ENCODE measurements at places on chromosomes 2 and 18.
A peak's percentile ranks its signal among the peaks of the same experiment; 100 is the strongest.

DNA sequence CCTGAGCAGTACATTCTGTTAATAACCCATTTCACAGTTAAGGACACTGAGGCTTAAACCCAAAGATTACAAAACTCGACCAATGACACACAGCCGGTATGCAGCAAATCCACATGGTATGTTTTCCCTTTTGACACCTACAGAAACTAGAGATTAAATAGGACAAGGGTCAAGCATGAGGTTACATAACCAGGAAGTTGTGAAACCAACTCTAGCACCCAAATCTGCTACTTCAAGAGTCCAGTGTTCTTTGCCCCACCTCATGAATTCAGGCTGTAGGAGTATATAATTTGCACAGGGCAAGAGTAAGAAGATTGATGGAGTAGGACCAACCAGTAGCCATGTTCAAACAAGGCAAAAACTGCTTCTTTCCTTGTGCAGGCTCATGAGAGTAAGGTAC is 249.8 kb downstream of the BCL11A start:
- no peak for DNase-seq

DNA sequence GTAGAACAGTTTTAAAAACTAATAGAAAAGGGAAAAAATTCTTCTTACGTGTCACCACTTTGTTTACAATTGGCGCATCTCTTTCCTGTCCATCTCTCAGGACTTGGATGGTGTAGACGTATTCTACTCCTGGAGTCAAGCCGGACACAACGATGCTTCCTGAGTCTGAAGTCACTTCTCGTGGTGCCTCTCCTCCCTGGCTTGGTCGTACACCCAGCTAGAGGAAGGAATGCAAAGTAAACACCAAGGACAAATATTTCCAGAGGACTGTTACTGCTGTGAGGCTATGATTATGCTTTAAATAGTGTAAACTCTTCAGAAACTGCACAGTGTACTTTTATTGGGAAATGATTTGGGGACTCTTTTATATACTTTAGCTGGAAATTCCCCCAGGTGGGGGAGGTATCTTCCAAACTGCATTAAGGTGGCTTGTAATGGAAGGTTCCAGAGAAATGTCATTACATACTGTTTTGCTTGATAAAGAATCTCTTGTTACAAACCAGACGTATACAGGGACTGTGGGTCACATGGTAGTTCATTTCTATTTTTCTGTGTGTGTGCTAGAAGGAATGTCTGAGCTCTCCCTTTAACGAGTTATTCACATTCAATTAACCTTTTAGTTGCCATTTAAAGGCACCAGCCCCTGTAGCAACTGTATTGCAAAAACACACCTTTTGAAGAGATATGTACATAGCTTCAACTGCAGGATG is 38.1 kb downstream of the FN1 start:
- no peak for DNase-seq

DNA sequence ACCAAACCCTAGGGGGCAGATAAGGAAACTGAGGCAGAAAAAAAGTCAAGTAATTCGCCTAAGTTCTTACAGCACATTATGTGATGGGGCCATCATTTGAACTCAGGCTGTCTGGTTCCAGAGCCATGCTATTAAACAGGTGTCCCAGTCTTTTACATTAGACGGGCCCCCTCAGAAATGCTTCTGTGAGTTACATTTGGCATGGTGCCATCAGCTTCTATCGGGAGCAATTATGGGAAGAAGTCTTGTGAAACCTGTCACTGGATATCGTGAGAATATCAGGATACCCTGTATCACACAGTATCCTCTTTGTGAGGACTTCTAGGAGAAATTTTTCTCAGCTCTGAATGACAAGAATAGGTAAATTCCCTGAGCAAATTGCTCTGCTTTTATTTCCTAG is 143.7 kb upstream of the NOSTRIN start:
- DNase-seq: no peak

GRCh38 chr2:111226876-111227700 is 106.4 kb downstream of the BCL2L11 start:
- DNase-seq: no peak

- no peak for DNase-seq
Observed at GRCh38 chr2:108613261-108614042, 79.2 kb downstream of the LIMS1 start.

DNA sequence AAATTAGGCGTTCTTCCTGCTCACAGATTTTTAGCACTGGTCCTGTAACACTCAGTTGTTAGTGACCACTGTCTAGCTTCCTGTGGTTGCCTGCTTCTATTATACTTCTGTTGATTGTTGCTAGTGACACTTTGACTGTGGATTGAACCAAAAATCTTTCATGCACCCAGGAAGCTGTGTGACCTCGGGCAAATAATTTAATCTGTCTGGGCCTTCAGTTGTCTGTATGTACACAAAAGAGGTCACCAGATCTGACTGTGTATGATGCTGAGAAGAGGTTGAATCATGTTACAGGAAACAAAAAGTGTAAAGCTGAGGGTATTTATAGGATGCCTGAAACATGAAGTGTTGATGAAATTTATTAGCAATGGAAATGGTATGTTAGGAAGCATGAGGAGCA is 12.7 kb downstream of the ICOS start:
- peak; percentile 38 for DNase-seq

DNA sequence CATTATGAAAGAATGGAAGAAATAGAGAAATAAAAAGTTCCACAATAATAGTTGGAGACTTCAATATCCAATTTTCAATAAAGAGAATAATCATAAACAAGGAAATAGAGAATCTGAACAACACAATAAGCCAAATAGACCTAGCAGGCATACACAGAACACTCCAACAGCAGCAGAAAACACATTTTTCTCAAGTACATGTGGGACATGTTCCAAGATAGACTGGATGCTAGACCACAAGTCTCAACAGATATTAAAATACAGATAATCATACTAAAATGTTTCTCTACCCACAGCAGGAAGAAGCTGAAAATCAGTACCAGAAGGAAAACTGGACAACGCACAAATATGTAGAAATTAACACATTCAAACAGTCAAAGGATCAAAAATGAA is 113.9 kb downstream of the USP34 start:
- no peak for DNase-seq

DNA sequence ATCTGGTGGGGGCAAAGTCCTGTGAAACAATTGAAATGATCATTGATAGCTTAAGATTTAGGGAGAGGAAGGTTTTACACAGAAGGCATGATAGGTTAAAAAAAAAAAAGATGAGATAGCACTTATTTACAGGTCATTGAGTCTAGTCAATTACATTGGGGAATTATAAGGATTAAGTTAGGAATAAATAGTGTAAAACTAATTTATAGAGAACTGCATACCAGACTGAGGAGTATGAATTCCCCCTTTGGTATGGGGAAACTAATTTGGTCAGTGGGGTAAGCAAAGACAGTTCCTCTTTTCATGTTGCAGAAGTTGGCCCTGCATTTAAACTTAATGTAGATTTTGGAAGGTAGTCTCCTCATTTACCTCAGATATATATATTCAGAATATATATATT is 10.8 kb downstream of the GLS start:
- no peak for DNase-seq

DNA sequence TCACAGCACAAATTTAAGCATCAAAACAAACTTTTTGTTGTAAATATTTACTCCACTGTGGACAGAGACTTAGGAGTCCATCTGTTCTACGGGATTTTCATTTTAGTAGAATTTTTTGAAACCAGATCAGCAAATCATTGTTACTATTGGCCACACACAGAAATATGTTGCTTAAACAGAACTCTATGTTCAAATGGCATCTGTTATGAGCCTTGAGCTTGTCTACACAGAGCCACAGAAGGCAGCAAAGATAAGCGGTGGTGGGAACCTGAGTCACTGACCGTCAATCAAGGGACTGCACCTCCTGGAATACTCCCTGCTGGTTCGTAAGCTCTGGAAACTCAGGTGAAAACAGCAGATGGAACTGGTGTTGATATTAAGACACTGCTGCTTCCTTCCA is 156.8 kb downstream of the TMEM200C start:
- no peak for DNase-seq

DNA sequence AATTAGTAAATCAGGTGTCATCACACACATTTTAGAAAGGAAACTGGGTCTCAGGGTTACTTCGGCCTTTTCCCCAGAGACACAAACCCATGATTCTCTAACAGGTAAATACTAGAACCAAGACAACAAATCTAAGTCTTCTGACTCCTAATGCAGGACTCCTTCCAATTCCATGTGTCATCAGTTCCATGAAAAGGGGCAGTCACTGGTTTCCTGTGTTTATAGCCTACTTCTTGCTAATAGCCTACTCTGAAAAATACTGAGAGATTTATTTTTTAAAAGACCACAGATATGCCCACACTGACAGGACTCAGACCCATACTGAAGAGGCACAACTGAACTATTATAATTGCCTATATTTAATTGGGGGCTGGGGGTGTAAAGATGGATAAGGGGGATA is 33.0 kb downstream of the RAB1A start:
- peak; percentile 6 for DNase-seq

DNA sequence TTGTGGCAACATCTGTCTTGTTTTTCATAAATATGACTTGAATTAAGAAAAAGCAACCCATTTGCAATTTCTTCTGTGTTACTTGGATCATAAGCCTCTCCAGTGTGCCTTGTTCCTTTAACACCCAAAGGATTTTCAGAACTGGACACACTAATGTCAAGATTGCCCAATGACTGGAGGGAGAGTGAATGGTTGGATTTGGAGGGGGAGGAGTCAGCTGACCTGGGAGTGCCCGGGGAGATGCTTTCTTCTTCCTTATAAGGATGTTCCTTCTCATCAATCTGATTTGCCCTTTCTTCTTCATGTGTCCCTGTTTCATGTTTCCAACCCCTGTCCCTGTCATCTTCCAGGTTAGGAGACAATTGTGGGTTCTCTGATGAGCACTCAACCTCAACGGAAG is 48.8 kb downstream of the ALPK2 start:
- DNase-seq: no peak

DNA sequence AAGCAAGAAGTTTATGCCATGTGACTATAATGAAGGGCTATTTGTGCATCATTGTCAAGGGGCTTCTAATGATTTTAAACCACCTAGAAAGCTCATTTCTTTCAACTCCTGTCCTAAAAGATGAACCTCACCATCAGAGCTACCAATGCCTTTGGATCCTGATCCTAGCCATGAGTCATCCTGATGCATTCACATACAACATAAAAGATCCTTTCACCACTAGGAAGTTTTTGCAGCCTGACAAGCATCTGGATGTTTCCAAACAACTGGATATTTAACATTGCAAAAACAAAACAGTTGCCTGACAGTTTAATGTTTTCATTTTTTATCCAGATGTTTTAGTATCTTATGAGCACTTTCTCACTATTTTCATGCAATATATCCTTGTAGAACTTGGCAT is 425.3 kb downstream of the MBD2 start:
- peak; percentile 67 for DNase-seq

DNA sequence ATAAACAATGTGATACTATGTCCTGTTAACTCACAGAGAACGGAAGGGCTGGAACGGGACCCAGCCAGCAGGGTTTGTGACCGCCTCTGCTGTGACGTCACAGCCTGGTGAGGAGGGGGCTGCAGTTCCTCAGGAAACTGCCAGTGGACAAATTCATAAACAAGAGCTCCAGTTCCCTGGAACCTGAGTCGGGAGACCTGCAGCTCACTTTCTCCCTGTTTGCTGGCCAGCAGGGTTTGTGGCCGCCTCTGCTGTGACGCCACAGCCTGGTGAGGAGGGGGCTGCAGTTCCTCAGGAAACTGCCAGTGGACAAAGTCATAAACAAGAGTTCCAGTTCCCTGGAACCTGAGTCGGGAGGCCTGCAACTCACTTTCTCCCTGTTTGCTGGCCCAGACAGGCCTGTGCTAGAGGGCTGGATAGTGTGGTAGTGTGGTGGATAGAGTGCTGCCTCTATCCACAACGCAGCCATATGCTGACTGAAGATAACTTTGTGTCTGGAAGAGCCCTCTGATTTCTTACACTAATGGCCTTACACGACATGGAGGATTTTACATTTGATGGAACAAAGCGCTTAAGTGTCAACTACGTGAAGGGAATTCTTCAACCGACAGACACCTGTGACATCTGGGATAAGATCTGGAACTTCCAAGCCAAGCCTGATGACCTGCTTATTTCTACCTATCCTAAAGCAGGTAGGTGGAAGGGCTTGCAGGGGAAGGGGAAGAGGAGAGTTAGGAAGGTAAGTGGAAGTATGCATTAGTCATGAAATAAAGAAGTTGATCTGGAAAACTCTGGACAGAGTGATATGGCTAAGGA is at the start of gene SULT1C4:
SULT1C4 (plus strand) TSS at position 140 of the 816 bp plus-strand sequence; CDS start at position 524, 384 bp downstream.
- no peak for DNase-seq

GRCh38 chr2:191645434-191646162 is 32.3 kb upstream of the NABP1 start:
- no peak for DNase-seq

- no peak for DNase-seq
Observed at GRCh38 chr2:124476291-124476690, 451.2 kb downstream of the CNTNAP5 start.

GRCh38 chr2:115294999-115295398 is 852.6 kb downstream of the DPP10 start:
- DNase-seq: no peak

DNA sequence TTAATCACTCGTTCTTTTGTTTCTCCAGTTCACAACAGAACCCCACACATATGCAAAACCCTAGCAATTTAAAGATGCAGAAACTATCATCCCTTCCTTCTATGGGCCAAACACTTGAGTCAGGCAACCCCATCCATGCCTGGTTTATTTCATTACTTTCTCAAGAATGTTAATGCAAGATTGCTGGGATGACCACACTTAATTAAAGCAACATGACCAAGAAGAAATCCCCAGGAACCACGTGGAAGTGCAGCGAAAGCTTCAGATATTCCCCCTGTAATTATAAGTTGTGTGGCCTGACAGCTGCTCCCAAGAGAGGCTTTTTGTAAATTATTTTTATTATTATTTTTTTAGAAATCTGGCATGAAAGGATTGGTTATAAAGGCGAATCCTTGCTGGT is 246.2 kb upstream of the ID2 start:
- no peak for DNase-seq

DNA sequence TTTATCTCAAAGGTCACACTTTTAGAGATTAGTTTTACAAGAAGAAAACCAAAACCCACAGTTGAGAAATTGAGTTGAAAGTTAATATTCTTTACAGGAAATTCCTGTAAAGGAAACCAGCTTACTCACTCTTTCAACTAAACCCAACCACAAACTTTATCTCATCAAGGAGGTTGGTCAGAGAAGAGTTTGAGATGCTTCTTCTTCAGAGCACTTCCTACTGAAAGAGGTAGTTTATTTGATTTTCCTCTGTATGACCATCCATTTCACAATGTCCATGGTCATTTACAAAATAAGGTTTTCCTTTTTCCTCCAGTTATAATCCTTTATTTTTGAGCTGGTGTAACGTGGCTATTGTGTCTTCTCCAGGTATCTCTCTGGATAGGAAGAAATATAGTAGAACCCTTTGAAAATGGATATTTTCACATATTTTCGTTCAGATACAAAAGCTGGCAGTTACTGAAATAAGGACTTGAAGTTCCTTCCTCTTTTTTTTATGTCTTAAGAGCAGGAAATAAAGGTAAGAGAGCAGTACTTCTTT is 4.5 kb upstream of the IL18RAP start:
- DNase-seq: peak; percentile 14

- no peak for DNase-seq
Observed at GRCh38 chr2:7887441-7887840, 794.4 kb upstream of the ID2 start.

- no peak for DNase-seq
Observed at GRCh38 chr2:221490506-221491060, 81.5 kb downstream of the EPHA4 start.
